ENCODE measurements at places on chromosomes 1 and 21.

- DNase-seq: no peak
Observed at GRCh38 chr1:66112744-66113400, 320.2 kb downstream of the PDE4B start.

- no peak for DNase-seq
Observed at GRCh38 chr21:31501926-31502325, 157.6 kb upstream of the SOD1 start.

- DNase-seq: no peak
Observed at GRCh38 chr1:244319283-244320132, 132.2 kb downstream of the ADSS2 start.

DNA sequence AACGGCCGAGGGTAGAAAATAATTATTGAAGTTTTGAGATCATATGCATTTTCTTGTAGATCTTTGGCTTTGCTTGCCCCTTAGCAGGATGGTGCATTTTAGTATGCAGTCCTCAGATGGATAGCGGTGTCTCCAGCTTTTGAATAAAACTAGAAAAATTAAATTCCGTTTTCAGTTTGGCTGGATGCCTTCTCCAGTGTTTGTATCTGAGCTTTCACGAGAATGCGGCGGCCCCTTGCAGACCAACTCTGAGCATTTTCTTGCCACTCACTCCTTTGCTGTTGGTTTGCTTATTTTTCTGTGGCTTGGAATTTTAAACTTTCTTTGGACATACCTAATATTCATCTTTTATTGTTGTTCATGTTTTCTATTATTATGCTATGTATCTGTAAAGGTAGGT is 192.6 kb downstream of the NFIA start:
- no peak for DNase-seq

DNA sequence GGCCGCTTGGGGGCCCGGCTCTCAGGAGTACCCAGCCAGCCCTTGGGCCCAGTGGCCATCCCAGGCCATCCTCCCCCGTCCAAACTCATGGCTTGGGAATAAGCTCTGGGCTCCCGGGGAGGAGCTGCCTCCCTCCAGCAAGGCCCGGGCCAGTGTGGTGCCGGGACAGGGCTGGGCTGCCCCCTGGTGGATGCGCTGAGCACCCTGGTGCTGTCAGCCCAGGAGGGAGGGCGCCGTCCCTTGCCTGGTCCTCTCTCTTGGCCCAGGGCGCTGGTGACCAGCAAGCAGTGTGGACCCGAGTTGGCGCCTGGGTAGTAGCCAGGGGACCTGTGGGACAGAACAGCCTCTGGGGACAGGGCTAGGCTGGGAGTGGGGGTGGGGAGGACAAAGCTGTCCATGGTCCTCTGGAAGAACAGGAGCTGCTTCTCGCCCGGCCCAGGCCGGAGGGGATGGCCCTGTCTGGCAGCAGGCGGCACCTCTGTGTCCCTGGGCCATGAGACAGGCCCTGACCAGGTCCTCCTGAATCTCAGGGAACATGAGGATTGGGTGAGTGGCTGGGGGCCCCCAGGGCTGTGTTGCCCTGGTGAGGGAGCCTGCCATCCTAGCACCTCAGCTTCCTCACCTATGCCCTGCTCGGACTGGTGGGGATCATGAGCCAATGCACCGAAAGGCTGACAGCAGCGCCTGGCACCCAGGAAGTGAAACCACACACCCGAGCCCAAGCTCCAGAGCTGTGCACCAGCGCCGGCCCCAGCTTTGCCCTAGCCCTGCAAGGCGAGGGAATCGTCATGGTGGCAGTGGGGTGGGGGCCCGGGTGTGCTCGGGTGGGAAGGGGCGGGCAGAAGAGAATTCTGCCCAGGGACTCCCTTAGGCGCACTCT is 9.4 kb downstream of the MORN1 start:
- DNase-seq: no peak

GRCh38 chr1:172991674-172992400 is 58.9 kb downstream of the TNFSF18 start:
- no peak for DNase-seq

GRCh38 chr1:169271098-169271497 is 96.5 kb downstream of the NME7 start:
- DNase-seq: no peak

GRCh38 chr1:12467570-12468286 is 150.3 kb downstream of the DHRS3 start:
- no peak for DNase-seq

- DNase-seq: no peak
Observed at GRCh38 chr1:163874070-163874469, 552.3 kb downstream of the NUF2 start.

DNA sequence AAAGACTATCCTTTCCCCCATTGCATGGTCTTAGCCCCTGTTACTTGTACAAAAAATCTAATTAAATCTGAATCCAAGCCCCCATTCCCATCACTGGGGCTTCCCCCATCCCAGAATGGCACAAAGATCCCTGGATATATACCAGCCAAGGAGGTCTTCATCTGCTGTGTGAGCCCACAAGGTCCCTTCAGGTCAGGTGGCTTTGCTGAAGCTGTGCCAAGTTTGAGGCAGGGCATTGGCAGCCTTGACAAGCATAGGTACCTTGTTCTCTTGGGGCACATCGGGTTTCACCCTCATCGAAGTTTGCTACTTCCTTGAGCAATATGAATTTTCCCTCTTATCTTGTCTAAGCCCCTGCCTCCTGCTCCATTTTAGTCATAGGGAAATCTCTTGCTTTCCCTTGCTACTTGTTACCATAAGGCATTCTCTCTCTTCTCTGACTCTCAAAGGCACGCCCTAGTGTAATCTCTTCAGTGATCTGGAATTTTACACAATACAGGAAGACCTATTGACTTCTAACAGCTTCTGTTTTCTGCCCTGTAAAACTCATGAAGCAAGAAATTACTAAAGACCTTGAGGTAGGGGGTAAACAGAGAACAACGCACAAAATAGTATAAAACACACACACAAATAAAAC is 71.4 kb upstream of the COG2 start:
- DNase-seq: no peak
